Aorta (tissue), 5 donors: ENCODE measurements at places on chromosomes 3 and 15.

GRCh38 chr15:71232411-71232810, 117.1 kb downstream of the THSD4 start:
- no peak for DNase-seq

- no peak for DNase-seq
Measured at GRCh38 chr3:123090728-123091531, 24.1 kb downstream of the PDIA5 start.

DNA sequence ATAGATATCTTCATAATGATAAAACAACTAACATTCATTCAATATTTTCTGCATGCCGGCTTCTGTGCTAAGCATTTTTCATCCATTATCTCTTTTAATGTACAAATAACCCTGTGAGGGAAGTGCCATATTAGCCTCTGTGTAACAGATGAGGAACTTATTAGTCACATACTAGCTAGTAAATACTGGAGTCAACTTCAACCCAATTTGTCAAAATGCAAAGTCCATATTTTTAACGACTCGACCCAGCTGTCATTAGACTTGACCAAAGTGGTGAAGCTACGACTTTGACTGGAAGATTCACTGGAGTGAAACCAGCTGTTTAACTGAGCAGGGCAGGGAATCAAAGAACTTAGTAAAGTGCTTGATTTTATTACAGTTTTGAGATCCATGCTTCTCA, 41.6 kb downstream of the PARP15 start:
- DNase-seq: no peak

DNA sequence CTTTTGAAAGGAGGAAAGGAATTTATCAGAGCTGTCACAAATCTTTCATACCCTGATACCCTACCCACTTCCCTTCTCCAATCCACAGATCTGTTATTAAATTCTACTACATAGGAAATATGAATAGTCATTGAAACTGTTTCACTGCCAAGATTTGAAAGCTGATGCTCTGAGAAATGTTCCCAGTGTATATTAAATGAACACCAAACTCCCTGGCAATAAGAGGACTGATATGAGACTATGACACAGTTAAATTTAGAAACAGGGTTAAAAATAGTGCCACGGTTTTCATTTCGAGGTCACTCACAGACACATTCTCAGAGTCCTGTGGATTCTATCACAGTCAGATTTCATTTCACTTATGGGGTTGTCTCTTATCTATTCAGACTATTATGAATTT, 27.2 kb upstream of the GBE1 start:
- DNase-seq: no peak

DNA sequence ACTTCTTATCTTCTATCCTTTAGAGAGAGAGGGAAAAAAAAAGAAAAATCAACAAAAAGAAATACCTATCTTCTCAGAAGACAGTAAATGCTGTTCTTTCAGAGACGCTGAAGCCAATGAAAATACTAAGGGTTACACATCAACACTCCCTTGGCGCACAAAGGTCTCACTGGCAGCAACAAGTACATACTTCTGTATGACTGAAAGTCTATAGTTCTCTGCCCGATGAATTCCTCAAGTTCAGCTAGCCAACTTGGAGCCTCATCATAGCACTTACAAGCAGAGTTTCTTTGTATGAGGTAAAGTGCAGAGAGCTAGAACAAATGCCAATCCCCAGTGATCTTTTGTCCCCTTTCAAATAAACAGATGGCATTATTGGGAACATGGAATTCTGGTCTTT, 62.7 kb downstream of the CPNE4 start:
- DNase-seq: peak; percentile 40

GRCh38 chr3:126485956-126486355, 10.3 kb upstream of the ZXDC start:
- DNase-seq: no peak

GRCh38 chr15:100034191-100034590, 301.0 kb upstream of the LYSMD4 start:
- DNase-seq: no peak

DNA sequence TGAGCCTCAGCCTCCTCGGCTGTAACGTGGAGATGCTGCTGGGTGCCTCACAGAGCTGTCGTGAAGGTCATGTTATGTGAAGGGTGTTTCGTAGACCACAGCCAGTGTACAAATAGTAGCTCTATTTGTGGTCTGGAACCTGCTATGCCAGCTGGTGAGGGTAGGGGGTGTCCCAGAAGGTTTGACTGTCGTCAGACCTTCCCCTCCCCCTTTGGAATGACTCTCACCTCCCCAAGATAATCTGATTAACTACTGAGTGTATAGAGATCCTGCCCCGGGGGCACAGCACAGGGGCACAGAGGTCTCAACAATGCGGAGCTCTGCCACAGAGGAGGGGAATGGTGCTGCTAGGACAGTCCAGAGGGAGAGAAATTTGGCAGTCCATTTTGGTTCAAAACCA, 20.5 kb downstream of the FGD5 start:
- DNase-seq: no peak

GRCh38 chr3:143977341-143978262, 6.0 kb downstream of the DIPK2A start:
- DNase-seq: no peak

GRCh38 chr3:128367761-128368160, 98.9 kb downstream of the DNAJB8 start:
- DNase-seq: peak; percentile 56

DNA sequence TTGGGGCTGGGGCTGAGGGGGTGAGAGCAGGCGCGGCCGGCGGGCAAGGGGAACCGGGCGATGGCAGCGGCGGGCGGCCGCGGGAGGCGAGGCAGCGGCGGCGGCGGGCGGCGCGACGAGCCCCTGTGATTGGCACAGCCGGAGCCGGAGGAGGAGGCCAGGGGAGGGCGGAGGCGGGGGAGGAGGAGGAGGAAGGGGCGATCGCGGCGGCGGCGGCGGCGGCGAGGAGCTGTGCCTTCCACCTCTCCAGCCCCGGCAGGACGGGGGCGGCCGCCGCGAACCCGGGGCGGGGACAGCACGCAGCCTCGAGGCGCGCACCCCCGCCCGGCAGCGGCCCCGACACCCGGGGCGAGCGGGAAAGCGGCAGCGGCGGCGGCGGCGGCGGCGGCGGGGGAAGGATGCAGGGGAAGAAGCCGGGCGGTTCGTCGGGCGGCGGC, at the start of gene SLCO3A1:
Gene SLCO3A1 (plus strand): TSS at position 198 of the 437 bp plus-strand sequence.
- DNase-seq: peak; percentile 94

DNA sequence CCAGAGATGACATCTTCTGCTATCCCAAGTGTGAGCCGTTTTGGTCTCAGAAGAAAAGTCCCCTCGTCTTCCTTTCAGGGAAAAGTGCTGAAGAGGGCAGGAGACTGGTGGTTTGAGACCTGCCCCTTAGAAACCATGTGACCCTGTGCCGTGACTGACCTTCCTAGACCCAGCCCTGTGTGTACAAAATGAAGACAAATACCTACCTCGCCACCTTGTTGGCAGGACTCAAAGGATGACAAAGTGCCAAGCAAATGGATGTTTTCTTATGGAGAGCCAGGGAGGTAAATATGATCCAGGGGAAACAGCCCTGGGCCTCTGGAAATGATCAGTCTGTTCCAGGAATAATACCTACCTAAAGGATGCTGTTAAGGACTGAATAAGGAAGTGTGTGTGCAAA, 41.3 kb downstream of the FAM174B start:
- DNase-seq: no peak

GRCh38 chr3:192835818-192836815, 81.5 kb downstream of the MB21D2 start:
- DNase-seq: no peak

GRCh38 chr3:149618151-149619123, 39.4 kb downstream of the WWTR1 start:
- peak; percentile 80 for DNase-seq

GRCh38 chr15:83653639-83654378, at the start of gene ADAMTSL3:
TSS of gene ADAMTSL3 (plus strand) at chr15:83654123. CDS start at chr15:83655762, 1,639 bp downstream.
- peak; percentile 96 for DNase-seq

DNA sequence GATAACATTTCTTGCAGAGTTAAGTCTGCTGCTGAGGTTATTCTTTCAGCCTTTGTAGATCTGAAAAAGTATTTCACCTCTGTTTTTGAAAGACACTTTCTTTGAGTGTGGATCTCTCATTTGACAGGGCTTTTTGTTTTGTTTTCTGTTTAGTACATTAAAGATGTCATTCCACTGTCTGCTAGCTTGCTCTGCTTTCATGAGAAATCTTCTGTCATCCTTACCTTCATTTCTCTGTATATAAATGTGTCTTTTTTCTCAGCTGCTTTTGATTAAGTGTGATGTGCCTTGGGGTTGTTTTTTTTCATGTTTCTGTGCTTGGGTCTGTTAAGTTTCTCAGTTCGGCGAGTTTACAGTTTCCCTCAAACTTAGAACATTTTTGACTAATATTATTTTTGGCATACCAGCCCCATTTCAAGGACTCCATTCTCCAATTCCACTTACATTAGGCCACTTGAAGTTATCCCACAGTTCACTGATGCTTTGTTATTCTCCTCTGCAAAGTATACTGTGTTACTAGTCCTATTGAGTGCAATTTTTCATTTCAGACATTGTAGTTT, 43.9 kb upstream of the CA12 start:
- no peak for DNase-seq

- no peak for DNase-seq
Measured at GRCh38 chr3:119428538-119428937, 34.9 kb downstream of the TMEM39A start.

GRCh38 chr15:88956906-88957305, 43.7 kb upstream of the MFGE8 start:
- no peak for DNase-seq

DNA sequence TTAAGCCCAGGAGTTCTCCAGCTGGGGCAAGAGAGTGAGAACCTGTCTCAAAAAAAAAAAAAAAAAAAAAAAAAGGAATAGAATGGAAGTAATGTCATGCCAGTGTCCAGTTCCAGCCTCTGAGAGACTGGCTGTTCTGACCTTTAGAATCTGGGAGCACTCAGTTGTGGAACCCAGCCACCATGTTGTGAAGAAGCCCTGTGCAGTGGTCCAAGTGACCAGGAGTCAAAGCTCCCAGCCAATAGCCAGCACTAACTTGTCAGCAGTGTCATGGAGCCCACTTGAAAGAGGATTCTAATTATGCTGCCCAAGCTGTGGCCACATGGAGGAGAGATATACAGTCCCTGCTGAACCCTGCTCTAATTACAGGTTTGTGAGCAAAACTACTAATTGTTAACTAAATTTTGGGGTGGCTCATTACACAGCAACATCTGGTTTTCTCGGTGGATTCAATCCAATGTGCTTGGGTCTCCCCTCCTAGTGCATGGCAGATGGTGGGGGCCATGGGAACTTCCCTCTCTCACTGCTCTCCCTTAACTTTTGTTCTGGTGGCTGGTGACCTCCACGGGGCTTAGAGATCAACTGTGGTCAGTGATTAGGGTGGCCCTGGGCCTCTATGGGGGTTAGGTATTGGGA, 55.5 kb downstream of the CLEC3B start:
- no peak for DNase-seq

- no peak for DNase-seq
Measured at GRCh38 chr15:28104326-28104725, 5.2 kb upstream of the OCA2 start.

DNA sequence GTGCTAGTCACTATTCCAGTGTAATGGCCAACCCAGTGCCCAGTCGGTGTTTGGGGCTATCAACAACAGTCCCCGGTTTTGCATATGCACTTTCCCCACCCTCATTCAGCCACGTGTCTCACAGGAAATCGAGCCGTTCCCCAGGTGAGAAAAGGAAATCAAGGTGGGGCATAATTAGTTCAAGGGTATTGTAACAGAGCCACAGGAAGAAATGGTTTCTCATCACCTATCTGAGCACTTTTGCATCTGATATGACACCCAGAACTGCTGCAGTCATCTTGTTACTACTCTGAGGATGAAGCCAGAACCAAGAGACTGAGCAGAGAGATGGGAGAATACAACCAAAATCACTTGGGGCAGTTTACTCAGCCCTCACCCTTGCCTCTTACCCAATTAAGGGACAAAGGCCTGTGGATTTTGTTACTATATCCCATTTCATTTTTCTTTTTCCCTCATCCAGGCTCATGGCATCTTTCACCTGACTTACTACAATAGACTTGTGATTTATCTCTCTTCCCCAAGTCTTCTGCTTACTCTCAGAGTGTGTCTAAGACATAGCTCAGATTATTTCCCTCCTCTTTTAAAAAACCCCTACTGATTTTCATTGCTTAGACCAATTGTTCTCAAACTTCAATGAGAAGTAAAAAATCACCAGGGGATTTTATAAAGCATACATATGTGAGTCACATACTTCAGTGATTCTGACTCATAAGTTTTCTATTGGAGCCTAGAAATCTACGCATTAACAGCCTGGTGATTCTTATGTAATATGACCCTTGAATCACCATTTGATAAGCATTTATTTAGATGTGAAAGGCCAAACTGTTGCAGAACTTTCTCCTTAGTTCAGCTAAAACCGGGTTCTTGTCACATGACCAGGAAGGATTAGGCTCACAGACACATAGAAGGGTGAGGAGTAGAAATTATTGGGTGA, 40.5 kb downstream of the TRAT1 start:
- no peak for DNase-seq

- DNase-seq: no peak
Measured at GRCh38 chr15:44029003-44029402, 166.1 kb downstream of the FRMD5 start.

DNA sequence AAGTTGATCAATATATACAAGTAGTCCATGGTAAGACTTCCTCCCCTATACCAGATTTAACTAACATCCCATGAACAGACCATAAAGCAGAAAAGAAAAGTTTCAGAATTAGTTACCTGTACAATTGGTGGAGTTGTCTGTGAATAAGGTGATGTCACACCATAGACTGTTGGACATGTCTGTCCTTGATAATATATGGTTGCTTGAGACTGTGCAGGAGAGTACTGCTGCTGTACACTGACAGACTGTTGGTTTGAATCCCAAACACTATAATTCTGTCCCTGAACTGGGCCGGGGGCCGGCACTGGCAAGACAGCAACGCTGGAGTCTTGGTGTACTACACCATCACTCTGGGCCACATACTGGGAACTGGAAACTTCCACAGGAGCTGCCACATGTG, 77.2 kb downstream of the NBEAL2 start:
- DNase-seq: no peak

GRCh38 chr3:39255503-39256325, 24.1 kb downstream of the CX3CR1 start:
- peak; percentile 67 for DNase-seq

DNA sequence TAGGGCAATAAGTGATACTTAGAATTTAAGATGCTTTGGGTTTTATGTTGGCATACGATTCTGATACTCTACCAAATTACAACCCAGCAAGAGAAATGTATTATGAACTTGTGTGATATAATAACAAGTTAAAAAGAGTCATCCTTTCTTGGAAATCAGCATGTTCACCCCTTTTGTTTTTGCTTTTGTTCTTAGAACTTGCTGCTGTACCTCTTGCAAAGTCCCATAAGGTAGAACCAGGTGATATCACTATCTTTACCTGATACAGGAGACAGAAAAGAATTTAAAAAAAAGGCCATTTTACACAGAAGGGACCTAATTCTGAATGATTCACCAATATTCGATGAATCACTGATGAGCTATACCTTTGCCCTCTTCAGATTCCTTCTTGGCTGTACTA, 810.4 kb downstream of the FHIT start:
- DNase-seq: no peak

- DNase-seq: no peak
Measured at GRCh38 chr3:186732169-186732766, 15.1 kb downstream of the KNG1 start.
